ENCODE measurements at places on chromosomes 4 and X.

- no peak for DNase-seq
Observed at GRCh38 chrX:23598575-23598974, 68.7 kb upstream of the PRDX4 start.

- peak; percentile 58 for DNase-seq
Observed at GRCh38 chrX:13167481-13168231, 123.2 kb upstream of the FAM9C start.

DNA sequence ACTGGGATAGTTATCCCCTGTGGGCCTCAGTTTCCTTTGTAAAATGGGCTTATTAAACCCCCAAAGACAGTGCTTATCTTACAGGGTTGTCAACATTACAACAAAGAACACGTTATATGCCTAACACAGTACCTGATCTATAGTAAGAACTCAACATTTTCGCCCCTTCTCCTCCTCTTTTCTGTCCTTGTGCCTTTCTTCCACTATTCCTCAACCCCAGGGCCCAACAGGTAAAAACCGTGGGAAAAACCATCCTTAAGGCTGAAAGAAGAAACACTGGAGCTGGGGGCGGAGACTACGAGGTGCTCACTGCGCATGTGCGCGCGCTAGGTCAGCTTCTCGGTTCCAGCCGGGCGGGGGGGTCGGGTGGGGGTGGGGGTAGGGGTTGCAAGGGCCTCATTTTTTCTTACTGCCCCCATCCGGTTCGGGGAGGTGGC is 426 bp upstream of the XIAP start:
- DNase-seq = no peak

GRCh38 chrX:19670854-19671620 is 155.7 kb upstream of the MAP3K15 start:
- DNase-seq = peak; percentile 48

DNA sequence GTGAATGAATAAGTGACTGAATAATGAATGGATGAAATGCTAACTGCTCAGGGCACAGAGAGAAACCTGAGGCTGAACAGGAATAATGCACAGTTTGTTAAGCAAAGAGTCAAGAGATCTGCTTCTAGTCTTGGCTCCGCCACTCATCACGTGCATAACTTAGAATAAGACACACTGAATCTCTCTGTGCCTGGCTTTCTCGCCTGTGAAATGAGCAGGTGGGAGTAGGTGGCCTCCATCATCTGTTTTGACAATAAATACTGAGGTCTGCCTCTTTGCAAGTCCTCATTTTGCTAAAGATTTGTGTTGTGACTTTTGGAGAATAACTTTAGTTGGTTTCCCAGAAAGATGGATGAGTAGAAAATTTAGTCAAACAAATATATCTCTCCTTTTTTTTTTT is 318.0 kb downstream of the FBXW7 start:
- DNase-seq = no peak

- DNase-seq = no peak
Observed at GRCh38 chrX:41870719-41871151, 52.6 kb downstream of the CASK start.

DNA sequence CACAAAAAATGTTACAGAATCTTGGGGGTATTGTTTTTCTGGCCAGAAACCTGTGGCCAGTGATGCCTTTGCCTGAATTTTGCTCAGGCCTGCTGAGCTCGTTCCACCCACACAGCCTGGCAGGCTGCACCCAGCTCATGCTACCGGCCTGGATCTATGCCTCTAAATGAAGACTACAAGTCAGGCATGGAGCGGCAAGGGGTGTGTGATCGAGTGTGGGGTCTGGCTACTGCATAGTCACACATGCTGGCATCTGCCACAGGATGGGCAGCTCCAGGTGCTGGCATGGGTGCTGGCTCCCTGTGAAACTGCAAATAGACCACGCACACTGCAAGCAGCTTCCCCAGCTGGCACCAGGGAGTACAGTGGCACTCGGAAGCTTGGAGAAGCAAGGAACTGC is 323.1 kb upstream of the POU3F4 start:
- DNase-seq = no peak

- DNase-seq = no peak
Observed at GRCh38 chr4:23878246-23878891, 11.5 kb downstream of the PPARGC1A start.

- DNase-seq = no peak
Observed at GRCh38 chr4:3479358-3480101, 16.4 kb downstream of the DOK7 start.

DNA sequence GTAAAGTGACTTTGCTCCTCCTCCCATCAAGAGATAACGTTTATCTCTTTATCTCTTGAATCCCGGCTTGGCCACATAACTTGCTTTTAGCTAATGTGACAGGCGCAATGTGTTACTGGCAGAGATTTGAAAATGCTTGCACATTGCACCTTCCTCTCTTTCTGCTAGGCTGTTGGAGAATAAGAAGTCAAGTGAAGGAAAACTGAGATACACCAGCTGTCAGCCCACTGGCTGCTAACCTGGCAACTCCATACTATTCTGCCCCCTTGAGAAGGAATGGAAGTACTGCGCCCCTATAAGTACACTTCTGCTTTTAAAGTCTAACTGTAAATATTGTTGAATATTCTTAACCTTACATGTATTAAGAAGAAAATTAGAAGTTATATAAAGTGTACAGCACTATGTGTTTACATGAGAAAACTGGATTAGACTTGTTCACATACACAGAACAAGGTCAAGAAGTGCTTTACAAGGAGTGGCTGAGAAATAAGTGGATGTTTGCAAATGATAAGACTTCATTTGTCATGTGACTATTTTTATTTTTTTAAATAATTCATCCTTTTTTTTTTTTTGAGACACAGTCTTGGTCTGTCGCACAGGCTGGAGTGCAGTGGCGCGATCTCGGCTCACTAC is 424.5 kb upstream of the CTSO start:
- no peak for DNase-seq

DNA sequence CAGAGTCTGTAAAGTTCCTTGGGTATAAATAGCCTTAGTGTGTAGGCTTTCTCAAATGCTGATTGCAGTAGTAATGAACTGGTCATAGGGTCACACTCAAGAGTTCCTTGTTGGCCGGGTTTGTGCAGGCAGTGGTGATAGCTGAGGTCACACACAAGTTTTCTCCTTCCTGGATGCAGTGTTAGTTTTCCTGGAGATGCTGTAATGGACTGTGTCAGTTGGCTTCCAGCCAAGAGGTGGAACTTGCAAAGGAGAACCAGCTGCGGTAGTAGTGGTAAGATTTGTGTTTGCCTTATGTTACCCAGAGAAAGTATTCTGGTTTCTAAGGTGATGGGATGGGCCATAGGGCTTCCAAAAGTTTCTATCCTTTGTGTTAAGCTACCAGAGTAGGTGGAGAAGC is 409.8 kb upstream of the FRG1 start:
- DNase-seq = no peak
